ENCODE measurements at places on chromosomes 12 and 14. TPM values are rescaled to one million over a fixed set of nuclear protein-coding genes. Genes with fewer than 3 reads are reported as not detected.
A peak's percentile ranks its signal among the peaks of the same experiment; 100 is the strongest.

The SUSD6 gene
- 5.8 TPM for total RNA-seq

The EML5 gene
- total RNA-seq: 3.1 TPM

The SYCP3 gene
- total RNA-seq: 0.20 TPM

The CNPY2 gene
- total RNA-seq: 102 TPM

The KRT78 gene
- 0.36 TPM for total RNA-seq

The CLEC1B gene
- total RNA-seq: not detected

The CD163L1 gene
- 15.9 TPM for total RNA-seq

The HIGD1C gene
- not detected for total RNA-seq

The GPR137C gene
- total RNA-seq: 0.49 TPM

The KNTC1 gene
- 57.9 TPM for total RNA-seq

The PMEL gene
- 0.84 TPM for total RNA-seq

DNA sequence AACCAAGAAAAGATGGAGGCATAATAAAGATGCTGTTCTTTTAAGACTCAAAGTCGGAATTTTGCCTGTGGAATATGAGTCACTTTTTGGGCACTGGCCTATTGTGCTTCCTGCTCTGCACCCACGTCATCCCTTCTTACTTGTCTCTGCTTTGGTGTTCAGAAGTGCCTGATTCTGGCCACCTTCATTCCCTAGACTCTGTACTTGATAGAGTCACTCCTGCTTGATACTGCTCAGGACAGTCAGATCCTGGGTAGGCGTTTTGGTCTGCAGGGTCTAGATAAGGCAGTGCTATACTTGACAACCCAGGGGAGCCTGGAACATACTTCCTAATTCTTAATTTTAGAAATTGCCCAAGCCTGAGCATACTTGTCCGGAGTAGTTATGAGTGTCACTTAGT lies 1.9 kb downstream of the LRRK2 start:
- peak; percentile 84 for DNase-seq

DNA sequence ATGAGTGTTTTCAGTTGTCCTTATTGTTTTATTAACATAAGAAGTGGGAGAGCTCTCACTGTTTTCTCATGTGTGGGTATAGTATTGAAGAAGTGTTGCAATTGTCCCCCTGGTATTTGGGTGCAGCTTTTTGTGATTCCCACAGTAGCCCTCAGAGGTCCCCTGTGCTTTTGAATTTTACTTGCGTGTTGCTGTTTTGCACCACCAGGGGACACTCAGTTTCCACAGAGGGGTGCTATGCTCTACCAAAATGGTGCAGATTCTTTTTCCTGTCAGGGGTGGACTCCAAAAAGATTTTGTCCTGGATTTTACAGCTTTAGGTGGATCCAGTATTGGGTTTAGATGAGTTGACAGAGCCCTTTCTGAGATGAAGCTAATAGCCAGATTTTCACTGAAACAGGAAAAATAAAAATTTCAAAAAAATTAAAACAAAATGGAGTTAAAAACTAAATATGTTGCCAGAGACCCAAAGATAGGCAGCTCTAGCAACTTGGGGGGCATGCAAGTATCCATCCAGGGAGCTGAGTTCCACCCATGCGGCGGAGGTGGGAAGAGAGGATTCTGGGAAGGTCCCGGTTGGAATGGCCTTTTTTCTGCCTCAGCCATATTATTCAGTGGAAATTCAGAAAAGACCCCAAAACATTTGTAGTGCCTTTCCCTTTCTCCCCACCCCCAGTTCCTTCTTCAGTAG lies 50.2 kb downstream of the TTLL5 start:
- DNase-seq: peak; percentile 37

DNA sequence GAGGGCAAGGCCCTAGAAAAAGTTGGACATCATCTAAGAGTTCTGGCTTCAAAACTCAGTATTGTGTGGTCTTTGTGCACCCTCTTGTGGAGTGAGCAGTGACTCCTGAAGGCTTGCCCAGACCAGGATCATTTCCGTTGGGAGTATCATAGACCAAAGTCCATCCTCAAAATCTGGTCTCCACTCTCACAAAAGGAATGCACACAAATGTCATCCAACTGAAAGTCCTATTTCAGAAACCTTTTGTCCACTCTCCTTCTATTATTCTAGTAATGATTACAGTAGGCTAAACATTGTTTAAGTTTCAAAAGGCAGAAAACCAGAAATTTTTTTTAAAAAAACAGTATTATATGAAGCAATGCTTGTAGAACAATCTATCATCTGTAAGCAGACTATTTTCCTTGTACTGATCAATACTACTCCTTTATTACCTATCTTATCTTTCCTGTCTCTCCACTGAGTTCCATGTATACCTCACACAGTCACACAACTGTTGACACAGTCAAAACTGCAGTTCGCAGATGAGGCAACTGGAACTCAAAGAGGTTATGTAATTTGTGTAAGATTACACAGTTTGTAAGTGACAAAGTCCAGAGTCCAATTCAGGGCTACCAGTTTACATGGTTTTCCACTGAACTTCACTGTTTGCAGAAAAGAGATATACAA lies 41.4 kb downstream of the COX16 start:
- peak; percentile 56 for DNase-seq

- DNase-seq: peak; percentile 82
Observed at GRCh38 chr12:32671930-32672780, 6.9 kb upstream of the DNM1L start.

- no peak for DNase-seq
Observed at GRCh38 chr12:64077922-64078321, 144.2 kb downstream of the KICS2 start.

DNA sequence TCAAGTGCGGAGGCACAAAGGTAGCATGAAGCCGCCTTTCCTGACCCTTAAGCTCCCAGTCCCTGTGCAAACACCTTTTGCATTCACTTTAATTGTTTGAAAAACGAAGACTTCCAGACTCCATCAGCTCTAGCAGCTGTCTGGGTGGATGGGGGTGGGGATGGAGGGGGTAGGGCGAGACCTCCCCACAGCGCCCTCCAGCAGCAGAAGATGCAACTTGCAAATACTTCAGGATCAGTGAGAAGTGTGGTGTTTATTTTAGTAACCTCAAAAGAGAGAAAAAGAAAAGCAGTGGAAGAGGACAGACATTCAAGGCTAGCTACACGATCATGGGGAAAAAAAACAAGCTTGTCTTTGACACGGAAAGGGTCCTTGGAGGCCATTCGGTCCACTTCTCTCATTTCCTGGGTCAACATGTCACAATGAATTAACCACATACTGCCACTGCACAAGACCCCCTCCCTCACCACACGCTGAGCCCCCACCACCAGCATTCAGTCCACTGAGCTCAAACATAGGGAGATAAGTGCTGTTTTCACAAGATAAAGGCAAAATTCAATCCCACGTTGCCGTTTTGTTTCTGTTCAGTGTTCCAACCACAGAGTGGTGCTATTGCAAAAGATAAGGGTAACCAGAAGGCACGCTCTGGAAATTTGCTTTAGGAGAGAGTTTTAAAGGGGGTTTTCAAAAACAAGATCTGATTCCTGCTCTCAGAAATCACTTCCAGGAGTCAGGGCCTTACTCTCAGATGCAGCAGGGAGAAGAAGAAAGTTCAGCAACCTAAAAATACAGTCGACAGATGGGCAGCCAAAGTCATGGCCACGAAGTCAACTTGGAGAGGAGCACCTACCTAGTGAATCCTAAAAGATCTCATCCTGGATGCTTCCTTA lies 3.3 kb upstream of the NTF3 start:
- peak; percentile 60 for DNase-seq

- peak; percentile 92 for DNase-seq
Observed at GRCh38 chr12:108649669-108650068, 16.0 kb upstream of the SELPLG start.

GRCh38 chr14:100574642-100575031 lies 12.6 kb downstream of the BEGAIN start:
- no peak for DNase-seq

DNA sequence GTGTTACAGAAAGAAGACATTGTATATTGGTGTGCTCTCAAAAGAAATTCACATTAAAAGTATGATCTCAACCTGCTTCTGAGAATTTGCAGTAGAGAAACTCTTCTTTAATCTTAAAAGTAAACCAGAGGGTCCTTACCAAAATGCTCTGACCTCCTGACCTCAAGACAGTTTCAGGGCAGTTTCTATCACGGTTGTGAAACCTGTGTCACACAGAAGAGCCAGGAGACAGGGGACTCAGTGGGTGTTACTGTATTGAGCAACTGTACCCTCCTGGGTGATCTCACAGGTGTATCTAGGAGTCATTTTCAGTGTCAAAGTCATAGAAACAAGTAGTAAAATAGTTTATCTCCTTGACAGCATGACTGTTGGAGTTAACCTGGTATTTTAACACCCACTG lies 178.0 kb downstream of the GRIP1 start:
- DNase-seq: no peak

DNA sequence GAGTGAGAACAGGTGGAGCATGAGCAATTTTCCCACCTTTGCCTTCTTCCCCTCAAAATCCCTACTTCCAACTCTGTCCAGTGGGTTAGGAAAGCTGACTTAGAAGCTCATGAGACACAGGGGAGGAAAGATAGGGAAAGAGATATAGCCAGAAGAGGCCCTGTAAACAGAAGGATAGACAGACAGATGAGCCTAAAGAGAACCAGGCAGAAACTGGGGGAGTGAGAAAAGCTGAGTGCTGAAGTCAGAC lies 5.0 kb downstream of the AJUBA start:
- no peak for DNase-seq

- no peak for DNase-seq
Observed at GRCh38 chr12:97112136-97112535, 205.1 kb downstream of the NEDD1 start.

- DNase-seq: no peak
Observed at GRCh38 chr12:49230176-49230804, 34.6 kb upstream of the TUBA1C start.

GRCh38 chr12:47709671-47710070 lies 3.8 kb upstream of the RPAP3 start:
- no peak for DNase-seq

GRCh38 chr12:90404071-90404470 lies 550.9 kb downstream of the CCER1 start:
- no peak for DNase-seq

GRCh38 chr14:79890527-79890926 lies 320.8 kb downstream of the DIO2 start:
- no peak for DNase-seq

DNA sequence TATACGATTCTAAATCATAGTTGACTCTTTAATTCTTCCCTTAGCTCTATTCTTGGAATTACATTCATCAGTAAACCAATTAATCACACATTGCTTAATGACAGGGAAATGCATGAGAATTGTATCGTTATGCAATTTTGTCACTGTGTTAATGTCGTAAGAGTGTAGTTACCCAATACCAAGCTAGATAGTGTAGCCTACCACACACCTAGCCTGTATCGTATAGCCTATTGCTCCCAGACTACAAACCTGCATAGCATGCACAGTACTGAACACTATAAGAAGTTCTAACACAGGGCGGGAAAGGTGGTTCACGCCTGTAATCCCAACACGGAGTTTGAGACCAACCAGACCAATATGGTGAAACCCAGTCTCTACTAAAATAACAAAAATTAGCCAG lies 24.7 kb downstream of the HNRNPC start:
- no peak for DNase-seq

- no peak for DNase-seq
Observed at GRCh38 chr12:113092607-113093408, 36.3 kb downstream of the DTX1 start.

DNA sequence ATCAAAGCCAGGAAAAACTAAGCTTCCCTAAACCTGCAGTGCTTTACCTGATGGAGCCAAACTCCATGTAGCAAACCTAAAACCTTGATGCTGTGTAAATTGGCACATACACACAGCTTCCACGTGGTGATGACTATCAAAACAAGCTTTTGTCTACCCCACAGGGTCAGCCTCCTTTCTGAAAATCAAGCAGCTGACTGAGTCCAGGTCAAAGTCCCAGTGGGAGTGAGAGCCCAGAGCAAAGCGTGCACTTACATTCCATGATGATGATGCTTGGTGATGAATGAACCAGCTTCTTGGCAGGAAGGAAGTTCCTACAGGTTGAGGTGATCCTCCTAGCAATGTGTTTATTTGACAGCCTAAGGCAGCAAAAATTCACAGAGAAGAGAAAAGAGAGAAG lies 630.0 kb upstream of the TBX3 start:
- peak; percentile 63 for DNase-seq

DNA sequence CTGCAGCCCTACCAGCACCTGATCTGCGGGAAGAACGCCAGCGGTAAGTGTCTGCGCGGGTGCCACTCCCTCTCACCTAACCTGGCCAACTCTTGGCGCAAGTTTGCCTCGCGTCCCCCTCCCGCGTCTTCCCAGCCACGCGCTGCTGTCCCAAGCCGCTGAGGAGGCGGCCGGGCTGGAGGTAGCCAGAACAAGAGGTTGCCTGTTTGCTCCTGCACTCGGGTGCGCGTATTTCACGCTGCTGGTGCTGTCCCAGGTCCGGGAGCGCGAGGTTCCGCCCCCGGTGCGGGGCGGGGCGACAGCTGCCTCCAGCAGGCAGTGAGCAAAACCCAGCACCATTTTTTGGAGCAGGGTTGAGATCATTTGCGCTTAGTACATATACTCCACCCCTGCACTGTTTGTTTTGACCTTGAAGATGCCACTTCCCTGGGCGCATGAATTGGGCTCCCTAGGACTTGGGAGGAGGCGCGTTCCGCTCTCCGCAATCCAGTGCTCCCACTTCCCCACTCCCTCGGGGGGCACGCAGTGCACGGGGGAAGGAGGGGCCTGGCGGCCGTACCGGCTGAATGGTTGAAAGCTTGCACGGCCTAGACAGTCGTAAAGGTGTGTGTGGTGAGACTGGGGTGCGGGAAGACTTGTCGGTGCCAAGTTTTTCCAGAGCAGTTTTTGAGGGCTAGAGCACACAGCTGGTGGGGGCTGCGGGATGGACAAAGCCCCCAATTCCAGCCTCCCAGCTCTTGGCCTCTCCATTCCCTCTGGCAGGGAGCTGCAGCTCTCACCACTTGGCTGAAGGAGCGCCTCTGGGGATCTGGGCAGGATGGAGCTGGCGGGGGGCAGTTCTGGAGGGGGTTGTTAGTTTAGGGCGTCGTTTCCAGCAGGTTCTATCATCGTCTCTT lies 226.9 kb upstream of the CRY1 start:
- DNase-seq: peak; percentile 33

DNA sequence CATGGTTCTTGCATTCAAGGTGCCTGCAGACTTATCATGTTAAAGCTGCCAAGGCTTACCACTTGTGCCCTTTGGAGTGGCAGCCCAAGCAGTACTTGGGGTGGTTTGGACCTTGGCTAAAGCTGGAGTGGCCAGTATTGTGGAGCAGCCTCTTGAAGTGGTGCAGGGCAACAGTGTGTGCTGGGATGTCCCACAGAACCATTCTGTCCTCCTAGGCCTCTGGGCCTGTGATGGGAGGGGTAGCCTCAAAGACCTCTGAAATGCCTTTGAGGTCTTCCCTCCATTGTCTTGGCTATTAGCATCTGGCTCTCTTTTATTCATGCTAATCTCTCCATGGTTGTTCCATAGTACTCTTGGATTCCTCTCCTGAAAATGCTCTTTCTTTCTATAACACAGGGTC lies 78.2 kb upstream of the SLC24A4 start:
- no peak for DNase-seq

Measured in RPMI7951 (cell line).